ENCODE measurements at places on chromosomes 16 and 17.

DNA sequence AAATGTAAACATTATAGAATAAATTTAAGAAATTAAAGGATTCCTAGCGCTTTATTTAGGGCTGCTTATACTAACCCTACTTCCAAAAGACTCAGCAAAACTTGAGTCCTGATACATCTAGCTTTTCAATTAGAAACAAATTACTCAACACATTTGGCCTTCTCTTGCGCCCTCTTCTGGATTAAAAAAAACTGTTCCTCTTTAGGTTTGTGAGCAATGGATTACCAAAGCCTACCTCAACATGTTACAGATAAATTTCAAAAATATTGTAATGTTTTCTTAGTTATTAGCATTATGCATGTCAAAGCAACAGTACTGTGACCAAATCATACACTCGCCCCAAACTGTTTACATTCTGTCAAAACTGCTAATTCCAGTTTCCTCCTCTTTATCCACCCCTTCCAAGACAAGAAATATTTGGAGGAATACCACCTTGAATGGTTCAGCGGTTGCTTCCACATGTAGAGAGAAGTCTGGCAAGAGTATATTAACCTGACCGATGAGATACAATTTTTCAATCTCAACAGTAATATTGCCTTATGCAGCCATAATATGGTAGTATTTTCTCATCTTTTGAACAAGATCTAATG is 2.7 kb downstream of the NUFIP2 start:
- DNase-seq: no peak

- DNase-seq: no peak
These were observed 8.5 kb downstream of the NAGPA start for GRCh38 chr16:5025171-5025632.

DNA sequence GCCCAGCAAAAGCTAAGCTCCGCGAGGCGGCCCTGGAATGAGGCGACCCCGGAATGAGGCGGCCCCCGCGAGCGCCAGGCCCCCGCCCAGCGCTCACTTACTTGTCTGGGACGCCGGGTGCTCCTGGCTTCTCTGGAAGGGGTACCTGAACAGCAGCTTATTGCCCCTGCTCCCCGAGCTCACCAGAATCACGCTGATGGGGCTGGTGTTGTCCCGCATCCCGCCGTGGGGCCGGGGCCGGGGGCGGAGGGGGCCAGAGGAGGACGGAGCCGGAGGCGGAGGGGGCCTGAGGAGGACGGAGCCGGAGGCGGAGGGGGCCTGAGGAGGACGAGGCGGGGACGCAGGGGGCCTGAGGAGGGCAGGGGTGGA is 440 bp downstream of the NPRL3 start:
- no peak for DNase-seq

- DNase-seq: no peak
These were observed 4.1 kb downstream of the NETO2 start for GRCh38 chr16:47139561-47140185.

- DNase-seq: peak; percentile 72
These were observed 135.4 kb downstream of the TMEM132E start for GRCh38 chr17:34714475-34715410.

- no peak for DNase-seq
These were observed 276.4 kb upstream of the PSMD7 start for GRCh38 chr16:74020095-74020670.

Data from vagina (tissue), 2 donors.